CD8-positive, alpha-beta memory T cell (primary cell): ENCODE measurements at places on chromosomes 11 and 22. TPM values are rescaled to one million over a fixed set of nuclear protein-coding genes. Genes with fewer than 3 reads are reported as not detected.

DNA sequence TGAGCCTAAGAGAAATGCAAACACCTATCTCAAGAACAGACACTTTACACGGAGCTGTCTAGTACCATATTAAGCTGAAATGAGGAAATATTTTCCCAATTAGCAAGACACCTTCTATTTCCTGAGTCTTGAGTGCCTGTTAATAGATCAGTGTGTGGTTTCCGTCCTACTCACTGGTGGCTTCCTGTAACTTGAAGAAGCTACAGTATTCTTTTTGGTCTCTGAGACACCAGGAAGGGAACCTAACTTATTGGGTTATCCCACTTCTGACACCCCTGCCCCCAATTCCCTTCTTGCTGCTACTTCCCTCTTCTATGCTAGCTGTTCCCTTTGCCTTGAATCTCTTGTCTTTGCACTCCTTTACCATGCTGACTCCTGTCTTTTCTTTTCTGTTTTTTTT is 92.7 kb downstream of the FDX1 start:
- H3K27me3 ChIP-seq, result no peaks in the 10 kb centered on the region
- no peak for DNase-seq
- H3K36me3 ChIP-seq, result no peaks in the 10 kb centered on the region
- H3K4me1 ChIP-seq, result peaks cover 43% of the 10 kb centered on the region

GRCh38 chr11:123040111-123040432 is 21.9 kb downstream of the HSPA8 start:
- H3K27ac ChIP-seq, result no peak overlapping the region
- H3K4me1 ChIP-seq, result no peaks in the 10 kb centered on the region
- DNase-seq, result no peak
- no peak overlapping the region for H3K4me3 ChIP-seq
- no peaks in the 10 kb centered on the region for H3K36me3 ChIP-seq
- H3K27me3 ChIP-seq, result no peaks in the 10 kb centered on the region

Gene APOA1
- total RNA-seq, result 0.33 TPM

GRCh38 chr22:30600921-30601320 is 6.1 kb upstream of the TCN2 start:
- no peak overlapping the region for H3K27ac ChIP-seq
- H3K4me3 ChIP-seq, result no peak overlapping the region
- H3K4me1 ChIP-seq, result peaks cover 4% of the 10 kb centered on the region
